Chondrocyte (in vitro differentiated cells): ENCODE measurements at places on chromosomes 11 and 22.

- no peak for DNase-seq
Measured at GRCh38 chr22:38572065-38572464, 2.1 kb upstream of the DMC1 start.

GRCh38 chr22:19983741-19984140 lies 32.9 kb downstream of the ARVCF start:
- DNase-seq: peak; percentile 65

DNA sequence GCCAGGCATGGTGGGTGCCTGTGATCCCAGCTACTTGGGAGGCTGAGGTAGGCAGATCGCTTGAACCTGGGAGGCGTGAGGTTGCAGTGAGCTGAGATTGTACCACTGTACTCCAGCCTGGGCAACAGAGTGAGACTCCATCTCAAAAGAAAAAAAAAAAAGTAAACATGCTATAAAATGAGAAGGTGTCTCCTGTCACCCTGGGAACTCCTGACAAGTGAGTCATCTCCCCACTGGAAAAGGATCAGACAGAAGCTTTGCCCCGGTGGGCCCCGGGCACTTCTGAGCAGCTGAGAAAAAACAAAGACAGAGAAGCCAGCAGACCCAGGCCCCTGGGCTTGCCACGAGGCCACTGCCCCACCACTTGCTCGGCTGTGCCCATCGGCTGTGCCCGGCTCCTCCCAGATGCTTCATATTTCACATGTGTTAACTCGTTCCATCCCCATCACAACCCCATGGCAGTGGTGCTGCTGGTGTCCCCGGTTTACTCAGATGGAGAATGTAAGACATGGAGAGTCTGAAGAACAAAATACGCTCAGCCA lies 22.3 kb downstream of the TTLL1 start:
- no peak for DNase-seq

DNA sequence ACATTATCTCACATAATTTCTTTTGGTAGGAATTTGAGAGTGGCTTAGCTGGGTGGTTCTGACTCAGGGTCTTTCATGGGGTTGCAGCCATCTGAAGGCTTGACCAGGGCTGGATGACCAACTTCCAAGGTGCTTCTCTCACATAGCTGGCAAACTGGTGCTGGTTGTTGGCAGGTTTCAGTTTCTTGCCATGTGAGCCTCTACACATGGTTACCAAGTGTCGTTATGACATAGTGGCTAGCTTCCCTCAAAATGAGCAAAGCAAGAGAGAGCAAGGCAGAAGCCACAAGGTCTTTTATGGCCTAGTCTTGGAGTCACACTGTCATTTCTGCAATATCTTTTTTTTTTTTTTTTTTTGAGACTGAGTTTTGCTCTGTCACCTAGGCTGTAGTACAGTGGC lies 4.2 kb upstream of the TFIP11 start:
- DNase-seq: no peak

- DNase-seq: peak; percentile 95
Measured at GRCh38 chr11:61446211-61446651, 16.3 kb downstream of the SDHAF2 start.

- no peak for DNase-seq
Measured at GRCh38 chr11:78350091-78350645, 67.5 kb downstream of the GAB2 start.

DNA sequence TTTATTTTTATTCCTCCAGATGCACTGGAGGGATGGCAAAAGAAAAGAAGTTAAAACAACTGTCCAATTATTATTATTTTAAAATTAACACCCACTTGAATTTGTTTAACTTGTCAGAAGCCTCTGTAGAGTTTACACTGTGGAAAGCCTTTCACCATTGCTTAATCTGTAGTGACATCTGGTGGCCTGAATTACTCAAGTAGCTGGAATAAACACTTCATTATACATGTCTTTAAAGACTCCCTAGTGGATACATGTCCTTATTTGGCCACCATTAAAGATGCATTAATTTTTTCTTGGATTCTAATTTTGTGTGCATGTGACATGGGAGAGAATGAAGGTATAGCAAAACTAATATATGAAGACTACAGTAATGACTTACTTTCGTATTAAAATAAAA lies 1496.5 kb downstream of the FAM181B start:
- no peak for DNase-seq

- DNase-seq: no peak
Measured at GRCh38 chr11:75344761-75345454, 6.6 kb downstream of the ARRB1 start.

- DNase-seq: no peak
Measured at GRCh38 chr11:2093575-2094353, 45.4 kb downstream of the IGF2 start.

GRCh38 chr11:19929147-19929546 lies 216.5 kb downstream of the NAV2 start:
- no peak for DNase-seq

GRCh38 chr11:106763501-106763900 lies 254.8 kb downstream of the GUCY1A2 start:
- no peak for DNase-seq

GRCh38 chr11:27514558-27514957 lies 8.0 kb upstream of the LIN7C start:
- no peak for DNase-seq

GRCh38 chr22:22327723-22328122 lies 83.1 kb downstream of the VPREB1 start:
- DNase-seq: no peak

DNA sequence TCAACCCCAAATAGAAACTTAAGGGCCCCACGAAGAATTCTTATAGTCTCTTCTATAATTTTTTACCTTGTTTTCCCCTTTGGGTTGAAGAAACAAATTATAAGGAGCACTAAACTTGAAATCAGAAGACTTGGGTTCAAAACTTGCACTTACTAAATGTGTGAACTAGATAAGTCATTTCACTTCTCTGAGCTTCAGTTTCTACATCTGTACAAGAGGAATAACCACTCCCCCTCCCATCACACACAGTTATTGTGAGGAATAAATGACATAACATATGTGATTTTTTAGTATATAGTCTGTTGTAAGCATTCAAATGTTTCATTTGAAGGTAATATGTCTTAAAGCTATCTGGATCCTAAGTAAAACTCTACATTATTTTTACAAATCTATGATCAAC lies 78.8 kb downstream of the LIF start:
- no peak for DNase-seq

DNA sequence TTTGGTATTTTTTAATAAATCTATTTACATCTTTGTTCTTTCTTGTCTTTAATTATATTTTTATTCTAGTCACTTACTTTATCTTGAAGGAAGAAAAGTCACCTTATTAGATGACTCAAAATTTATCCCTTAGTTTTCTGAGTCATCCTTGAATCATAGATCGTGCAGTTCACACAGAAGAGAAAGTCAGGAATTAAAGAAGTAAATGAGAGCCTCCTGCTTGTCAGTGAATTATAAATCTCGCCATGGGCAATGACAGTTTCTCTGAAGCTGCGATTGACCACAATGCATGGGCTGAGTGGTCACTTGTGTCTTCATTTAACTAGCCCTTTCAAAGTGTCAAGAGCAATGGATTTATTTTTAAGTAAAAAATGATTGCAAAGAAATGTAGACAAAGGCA lies 91.2 kb downstream of the LUZP2 start:
- DNase-seq: no peak

DNA sequence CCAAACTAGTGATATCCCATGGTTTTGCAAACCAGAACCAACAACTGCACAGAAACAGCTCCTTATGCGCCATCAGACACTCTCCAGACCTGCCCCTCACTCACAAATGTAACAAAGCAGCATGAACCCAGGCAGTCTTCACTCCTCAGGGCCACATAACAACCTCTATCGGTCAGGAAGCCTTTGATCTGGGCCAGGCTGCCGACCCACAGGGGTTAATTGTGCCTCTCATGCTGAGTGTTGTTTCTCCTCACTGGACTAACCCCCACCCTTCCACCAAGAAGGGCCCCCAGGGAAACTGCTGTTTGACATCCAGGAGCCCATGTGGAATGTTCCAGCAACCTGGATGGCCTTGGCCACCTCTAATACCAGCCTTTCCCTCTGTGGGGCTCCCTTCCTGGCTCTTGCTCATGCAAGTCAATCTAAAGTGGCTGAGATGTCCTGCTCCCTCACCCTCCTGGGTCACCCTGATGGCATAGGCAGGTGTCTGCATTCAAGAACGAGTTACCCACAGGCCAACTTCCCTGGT lies 7.9 kb upstream of the RGL4 start:
- DNase-seq: peak; percentile 33

DNA sequence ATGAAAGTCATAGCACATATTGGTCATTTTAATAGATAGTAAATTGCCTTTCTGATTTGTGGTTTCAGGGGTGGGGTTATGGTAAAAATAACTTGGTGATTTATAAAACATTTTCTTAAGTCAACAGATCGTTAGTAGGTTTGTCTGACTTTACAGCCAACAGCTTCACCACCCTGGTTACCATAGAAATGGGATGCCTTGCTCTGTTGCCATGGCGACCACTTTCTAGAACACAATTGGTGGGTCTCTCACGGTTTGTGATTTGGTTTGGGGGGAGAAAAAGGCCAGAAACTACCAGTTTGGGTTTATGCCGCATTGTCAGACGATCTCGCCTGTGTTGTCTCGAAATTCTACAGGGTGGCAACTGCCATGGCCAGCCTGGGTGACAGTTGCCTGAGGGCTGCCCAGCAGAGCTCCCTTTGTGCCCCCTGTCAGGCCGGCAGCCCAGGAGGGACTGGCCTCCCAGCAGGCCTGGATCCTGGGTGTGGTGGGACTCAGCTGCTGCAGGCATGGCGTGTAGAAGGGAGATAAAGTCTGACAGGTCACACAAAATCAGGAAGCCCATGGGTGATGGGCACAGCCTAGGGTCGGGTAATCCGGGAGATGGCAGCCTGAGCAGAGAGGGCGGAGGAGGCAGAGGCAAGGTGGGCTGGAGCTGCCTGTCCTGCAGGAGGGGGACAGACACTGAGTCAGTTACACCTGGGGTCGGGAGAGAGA lies 30.9 kb downstream of the KCNC1 start:
- DNase-seq: no peak

GRCh38 chr11:104614961-104615360 lies 283.3 kb downstream of the CASP12 start:
- no peak for DNase-seq

GRCh38 chr11:86537541-86538222 lies 134.7 kb downstream of the ME3 start:
- DNase-seq: no peak

GRCh38 chr22:19524170-19525115 lies at the start of gene CLDN5:
CLDN5 (minus strand) TSS chr22:19524410; CDS start chr22:19524255, 155 bp downstream.
- peak; percentile 74 for DNase-seq

DNA sequence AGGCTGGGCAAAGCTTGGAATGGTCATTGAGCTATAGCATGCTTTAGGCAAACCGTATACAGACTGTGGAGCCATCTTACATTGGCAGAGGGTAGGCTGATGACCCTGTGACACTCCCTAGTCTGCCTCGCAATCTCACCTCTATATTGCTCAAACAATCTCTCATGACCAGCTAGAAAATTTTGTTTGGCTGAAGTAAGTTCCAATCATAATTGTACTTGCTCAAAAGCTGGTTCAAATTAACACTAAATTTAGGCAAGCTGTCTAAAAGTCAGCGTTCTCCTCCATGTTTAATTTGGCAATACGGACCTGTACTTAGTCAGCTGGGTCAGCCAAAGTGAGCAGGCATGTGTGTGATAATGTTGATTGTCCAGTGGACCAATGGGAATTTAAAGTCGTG lies 133.0 kb downstream of the SWAP70 start:
- no peak for DNase-seq

DNA sequence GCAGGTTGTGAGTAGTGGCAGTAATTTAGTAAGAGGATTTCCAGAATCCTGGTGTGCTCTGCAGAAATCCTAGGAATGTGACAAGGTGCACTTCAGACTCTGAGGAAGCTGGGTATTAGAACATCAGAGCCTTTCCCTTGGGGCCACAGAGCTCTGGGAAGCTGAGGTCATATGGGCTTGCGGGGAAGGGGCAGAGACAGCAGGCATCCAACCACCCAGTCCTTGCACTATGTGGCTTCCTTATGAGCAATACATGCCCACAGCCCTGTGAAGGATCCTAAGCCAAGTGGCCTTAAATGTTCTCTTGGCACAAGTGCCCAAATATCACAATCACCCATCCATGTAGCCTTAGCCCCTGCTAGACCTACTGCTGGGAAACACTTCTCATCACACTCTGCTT lies 46.2 kb downstream of the P4HA3 start:
- no peak for DNase-seq

- DNase-seq: no peak
Measured at GRCh38 chr11:121095561-121095960, 5.5 kb upstream of the TECTA start.

GRCh38 chr11:15609445-15609844 lies 494.7 kb downstream of the INSC start:
- no peak for DNase-seq

GRCh38 chr11:114987186-114987760 lies 308.9 kb downstream of the NXPE2 start:
- no peak for DNase-seq

GRCh38 chr11:14269692-14270573 lies 89.0 kb downstream of the RRAS2 start:
- no peak for DNase-seq

DNA sequence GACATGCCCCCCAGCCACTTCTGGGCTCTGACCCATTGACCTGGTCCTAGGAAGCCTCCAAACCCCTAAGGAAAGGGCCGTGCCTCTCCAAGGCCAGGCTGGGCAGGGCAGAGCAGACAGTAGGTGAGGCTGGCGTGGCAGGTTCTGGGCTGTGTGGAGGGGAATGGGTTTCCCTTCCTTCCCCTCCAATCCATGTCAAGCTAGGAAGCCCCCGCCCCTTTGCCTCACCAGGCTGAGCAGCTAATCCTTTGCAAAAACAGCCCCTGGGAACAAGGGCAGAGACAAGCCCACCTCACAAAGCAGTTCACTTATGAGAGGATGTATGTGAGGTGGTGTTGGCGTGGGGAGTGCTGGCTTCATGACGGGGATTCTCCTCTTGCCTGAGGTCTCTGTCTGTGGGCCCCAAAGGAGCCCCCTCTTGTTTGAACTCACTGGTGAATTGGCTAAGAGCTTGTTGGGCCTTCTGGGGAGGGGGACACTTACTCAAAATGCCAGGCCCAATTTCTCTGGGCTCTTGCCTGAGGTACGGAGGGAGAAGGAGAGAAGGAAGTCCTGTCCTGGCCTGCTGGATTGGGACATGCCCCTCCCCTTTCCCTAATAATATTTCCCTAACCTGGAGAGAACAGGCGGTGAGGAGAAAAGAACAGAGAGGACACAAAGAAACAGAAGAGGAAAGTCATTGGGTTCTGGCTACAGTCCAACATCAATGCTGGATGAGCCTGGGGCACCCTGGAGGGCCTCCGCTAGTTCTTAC lies 1.6 kb upstream of the TRIM29 start:
- peak; percentile 61 for DNase-seq

GRCh38 chr22:25930083-25930482 lies 188.1 kb downstream of the MYO18B start:
- no peak for DNase-seq

- no peak for DNase-seq
Measured at GRCh38 chr11:94895451-94895850, 77.9 kb downstream of the CWC15 start.

DNA sequence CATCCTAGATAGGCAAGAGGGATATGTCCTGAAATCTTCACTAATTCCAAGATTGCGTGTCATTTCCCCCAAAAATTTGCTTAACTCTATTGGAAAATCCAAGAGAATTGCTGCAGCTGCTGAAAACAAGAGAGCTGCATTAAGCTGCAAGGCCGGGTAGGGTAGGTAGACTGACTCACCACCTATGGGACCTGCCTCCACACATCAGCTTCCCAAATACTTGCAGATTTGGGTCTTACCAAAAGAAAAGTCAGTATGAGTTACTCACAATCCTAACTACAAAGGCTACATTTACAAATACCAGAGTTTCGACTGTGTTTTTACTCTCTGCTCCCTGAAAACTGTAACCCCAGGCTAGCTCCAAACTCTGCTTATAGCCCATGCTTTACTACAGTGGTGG lies 142.5 kb upstream of the TEAD1 start:
- DNase-seq: no peak

GRCh38 chr11:62508336-62509058 lies 38.1 kb downstream of the AHNAK start:
- no peak for DNase-seq
